ENCODE measurements at places on chromosomes 6 and 20.

DNA sequence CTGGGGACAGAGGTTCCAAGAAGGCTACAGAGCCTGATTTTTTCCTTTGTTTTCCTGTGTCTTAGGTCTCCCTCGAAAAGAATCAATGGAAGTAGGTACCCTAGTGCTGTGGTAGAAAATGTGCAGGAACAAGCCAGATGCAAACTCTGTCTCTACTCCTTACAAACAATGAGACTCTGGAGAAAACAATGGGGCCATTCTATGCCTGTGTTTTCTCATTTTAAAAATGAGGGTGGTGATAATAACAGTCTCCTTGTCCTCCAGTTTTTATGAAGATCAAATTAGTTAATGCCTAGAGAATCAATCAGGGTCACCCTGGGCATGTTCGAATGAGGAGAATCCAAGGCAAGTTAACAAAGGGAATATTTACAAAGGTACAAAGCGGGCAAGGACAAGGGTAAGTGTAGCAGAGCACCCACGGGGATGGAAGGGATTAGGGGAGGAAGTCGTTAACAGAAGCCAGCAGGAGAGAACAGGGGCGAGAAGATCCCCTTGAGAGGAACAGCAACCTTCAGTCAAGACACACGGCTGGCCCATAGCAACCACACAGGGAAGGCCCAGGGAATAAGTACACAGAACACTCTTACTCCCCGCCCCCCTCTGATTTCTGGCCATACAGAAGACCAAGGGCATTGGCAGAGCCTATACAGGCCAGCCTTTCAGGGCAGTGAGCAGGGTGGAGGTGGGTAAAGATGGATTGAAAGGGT is 342.8 kb downstream of the PTPRT start:
- no peak for DNase-seq

GRCh38 chr6:142518126-142518525 is 216.3 kb downstream of the ADGRG6 start:
- DNase-seq = no peak

DNA sequence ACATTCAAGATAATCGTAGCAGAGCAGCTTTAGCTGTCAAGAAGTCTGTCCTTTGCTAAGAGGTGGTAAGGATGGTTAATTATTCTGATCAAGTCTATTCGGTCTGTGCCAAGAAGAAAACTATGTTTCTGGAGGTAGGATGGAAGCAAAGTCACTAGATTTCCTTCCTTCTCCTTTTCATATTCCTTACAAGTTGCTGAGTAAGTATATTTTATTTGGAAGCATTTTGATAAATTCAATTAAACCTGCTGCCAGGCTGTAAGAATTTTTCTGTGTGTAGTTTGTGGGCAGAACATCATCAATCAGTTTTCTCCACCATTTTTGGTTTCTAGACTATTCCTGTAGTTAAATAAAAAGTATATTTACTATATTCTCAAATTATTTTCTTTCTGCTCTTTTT is 311.3 kb downstream of the PRKN start:
- no peak for DNase-seq

GRCh38 chr6:88881451-88881850 is 82.0 kb downstream of the RNGTT start:
- DNase-seq = no peak

GRCh38 chr20:50112512-50113419 is at the start of gene UBE2V1:
Gene UBE2V1 (minus strand): TSS chr20:50113150. CDS start chr20:50113128, 22 bp downstream.
- peak; percentile 99 for DNase-seq

DNA sequence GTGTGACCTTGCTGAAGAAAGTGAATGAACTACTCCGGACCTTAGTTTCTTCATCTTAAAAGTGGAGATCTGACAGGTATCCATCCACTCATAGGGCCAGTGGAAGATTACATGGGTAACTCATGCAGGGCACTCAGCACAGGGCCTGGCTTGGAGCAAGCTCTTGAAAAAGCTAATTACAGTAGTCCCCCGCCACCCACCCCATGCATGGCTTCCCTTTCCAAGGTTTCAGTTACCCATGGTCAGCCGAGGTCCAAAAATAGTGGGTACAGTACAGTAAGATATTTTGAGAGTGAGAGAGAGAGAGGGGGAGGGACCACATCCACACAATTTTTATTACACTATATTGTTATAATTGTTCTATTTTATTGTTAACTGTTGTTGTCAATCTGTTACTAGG is 7.1 kb upstream of the PMEPA1 start:
- DNase-seq = no peak

- DNase-seq = peak; percentile 6
Observed at GRCh38 chr6:128432394-128432793, 88.0 kb downstream of the PTPRK start.

- peak; percentile 71 for DNase-seq
Observed at GRCh38 chr20:50996901-50997865, 25.7 kb downstream of the KCNG1 start.

- DNase-seq = no peak
Observed at GRCh38 chr6:115706324-115706723, 354.4 kb downstream of the FRK start.

DNA sequence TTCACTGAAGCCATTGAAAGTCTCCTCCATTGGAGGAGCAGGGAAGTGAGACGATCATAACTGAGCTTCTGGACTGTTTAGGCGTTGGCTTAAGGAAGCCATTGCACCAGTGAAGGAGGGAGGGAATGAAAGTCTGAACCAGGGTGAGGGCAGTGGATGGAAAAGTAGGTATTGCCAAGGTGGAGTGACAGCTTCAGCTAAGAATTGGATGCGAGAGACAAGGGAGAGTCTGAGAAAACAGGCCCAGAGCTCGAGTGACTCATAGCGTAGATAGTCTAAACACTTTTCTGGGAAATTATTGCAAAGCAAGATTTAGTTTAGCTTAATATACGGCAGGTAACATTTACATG is 4.5 kb downstream of the DSP start:
- no peak for DNase-seq

GRCh38 chr6:113936093-113936934 is 34.6 kb downstream of the HDAC2 start:
- DNase-seq = peak; percentile 20

GRCh38 chr6:36979347-36979742 is 6.7 kb downstream of the MTCH1 start:
- DNase-seq = no peak

DNA sequence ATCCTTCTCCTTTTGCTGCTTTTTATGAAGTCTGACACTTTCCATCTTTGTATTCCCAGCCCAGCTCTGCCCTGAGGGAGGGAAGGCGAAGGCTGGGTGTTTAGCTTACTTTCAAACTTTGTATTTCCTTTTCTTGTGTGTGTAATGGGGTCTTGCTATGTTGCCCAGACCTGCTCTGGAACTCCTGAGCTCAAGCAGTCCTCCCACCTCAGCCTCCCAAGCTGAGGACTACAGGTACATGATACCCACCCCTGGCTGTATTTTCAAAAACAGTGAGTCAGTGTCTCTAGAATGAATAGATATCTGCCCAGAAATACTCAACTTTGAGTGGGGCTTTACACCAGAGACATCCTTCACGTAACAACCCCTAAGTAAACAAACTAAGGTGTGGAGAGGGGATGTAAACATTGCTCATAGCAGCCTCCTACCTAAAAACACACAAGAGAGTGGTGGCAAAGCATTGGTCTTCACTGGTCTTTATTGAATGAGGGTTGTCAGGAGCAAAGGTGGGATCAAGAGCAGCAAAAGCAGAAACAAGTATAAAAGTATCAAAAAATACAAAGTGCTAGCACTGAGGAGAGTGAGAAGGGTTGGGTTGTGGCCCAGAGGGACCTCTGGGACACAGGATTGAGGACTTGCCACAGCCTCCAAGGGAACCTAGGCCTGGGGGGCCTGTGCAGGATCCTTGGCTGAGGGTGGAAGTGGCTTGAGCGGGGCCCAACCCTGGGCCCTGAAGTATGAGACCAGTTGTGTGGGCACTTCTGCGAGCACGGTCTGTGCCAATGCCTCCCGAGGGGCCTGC is 10.2 kb downstream of the SPAG4 start:
- no peak for DNase-seq

GRCh38 chr20:2822073-2822472 is 5.9 kb downstream of the TMEM239 start:
- DNase-seq = peak; percentile 27

GRCh38 chr6:9523462-9523861 is 891.4 kb downstream of the TFAP2A start:
- DNase-seq = peak; percentile 66

DNA sequence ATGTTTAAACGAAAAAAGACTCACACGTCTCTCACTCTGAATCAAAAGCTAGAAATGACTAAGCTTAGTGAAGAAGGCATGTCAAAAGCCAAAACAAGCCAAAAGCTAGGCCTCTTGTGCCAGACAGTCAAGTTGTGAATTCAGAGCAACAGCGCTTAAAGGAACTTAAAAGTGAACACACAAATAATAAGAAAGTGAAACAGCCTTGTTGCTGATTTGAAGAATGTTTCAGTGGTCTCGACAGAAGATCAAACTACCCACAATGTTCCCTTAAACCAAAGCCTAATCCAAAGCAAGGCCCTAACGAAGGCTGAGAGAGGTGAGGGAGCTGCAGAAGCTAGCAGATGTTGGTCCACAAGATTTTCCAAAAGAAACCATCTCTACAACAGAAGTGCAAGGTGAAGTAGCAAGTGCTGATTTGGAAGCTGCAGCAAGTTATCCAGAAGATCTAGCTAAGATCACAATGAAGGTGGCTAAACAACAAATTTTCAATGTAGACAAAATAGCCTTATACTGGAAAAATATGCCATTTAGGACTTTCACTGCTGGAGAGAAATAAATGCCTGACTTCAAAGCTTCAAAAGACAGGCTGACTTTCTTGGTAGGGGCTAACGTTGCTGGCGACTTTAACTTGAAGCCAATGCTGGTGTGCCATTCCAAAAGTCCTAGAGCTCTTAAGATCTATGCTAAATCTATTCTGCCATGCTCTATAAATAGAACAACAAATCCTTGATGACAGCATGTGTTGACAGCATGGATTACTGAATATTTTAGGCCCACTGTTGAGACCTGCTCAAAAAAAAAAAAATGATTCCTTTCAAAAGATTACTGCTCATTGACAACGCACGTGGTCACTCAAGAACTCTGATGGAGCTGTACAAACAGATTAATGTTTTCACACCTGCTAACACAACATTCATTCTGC is 40.3 kb downstream of the SEC63 start:
- no peak for DNase-seq

GRCh38 chr20:17749978-17750721 is 50.4 kb downstream of the BANF2 start:
- DNase-seq = no peak

DNA sequence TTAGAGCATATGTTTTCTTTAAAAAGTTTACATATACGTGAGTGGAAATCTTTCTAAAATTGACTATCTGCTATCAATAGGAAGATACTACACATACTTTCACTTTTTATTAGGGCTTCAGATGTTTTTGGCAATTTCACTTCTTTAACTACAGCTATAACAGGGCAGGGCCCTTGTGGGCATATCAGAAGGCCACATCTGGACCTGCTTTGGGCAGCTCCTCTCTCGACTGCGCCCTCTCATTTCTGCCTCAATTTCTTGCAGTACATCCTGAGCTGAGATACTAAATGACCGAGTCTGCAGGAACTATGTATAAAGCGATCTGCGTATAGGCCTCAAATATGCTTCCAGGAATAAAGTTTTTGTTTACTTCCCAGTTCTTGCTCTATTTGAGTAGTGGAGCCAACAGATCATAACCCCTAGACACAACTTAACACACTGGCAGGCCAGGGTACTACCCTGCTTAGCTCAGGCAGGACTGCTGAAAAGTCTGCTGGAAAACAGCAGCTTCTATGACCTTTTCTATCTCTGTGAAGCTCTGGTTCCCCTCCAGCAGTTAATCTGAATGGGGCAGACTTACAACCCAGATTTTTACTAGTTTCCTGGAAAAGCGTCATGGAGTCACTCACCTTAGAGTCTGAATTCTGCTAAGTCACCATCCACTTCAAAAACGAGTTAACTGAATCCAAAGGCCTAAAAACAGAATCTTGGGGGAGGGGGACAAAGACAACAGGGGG is 12.7 kb downstream of the GCLC start:
- no peak for DNase-seq

DNA sequence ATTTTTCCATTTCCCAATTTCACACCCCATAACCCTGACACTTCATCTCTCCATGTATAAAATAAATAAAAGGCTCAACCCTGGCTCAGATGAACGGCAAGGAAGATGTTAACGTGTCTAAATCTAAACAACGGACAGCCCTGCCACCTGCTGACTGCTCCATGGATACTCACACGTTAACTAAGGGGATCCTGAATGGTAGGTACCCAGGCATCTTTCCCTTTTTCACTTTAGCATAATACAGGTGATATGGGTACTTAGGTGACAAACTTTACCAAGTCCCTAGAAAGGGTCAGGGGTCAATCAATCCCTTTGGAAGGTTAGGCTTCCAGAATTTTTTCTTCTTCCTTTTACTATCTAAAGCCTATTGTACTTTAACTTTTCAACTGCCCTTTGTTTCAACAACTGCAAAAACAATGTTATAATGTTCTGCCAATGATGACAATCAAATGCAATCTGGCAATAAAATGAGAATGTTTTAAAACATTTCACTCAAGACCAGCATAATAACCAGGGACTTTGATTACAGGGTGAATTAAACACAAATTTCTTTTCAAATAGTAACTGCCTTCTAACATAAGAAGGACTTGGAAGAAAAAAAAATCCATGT is 52.4 kb upstream of the IPCEF1 start:
- peak; percentile 31 for DNase-seq

DNA sequence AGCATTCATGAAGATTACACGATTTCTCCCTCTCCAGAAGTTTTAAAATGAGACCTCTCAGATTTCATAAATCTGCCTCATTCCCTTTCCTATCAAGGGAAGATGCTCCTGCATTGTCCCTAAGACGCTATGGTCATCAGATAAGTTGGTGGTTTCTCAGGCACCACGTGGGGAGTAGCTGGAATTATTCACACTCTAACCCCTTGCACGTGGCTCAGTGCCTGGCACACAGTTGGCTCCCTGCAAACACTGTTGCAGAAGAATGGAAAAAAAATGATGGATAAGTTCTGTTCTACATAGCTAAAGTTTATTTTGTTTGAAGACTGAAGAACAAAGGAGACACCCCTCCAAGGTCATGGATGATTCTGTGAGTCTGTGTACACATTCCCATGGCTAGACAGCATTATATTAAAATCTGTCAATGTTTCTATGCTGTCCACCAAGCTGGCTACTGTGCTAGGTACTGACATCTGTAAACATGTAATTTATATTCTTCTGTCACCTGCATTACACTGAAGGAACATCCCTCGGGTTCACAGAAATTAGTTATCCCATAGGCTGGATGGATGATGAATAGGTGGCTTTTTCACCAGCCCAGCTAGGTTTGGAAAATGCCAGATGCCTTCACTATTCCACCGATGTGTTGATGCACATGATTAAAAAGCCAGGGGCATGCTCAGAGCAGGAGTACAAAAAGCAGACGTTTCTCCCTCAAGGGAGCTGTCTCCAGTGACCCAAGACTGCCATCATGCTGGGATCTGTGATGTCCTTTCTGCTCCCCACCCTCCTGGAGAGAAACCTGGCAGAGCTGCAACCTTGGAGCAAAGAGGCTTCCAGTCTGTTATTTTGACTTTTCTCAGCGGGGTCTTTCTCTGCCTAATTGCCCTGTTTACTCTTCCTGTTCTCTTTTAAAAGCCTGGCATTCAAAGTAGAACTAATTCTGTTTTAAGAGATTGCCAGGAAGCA is 610.5 kb downstream of the UTRN start:
- no peak for DNase-seq

DNA sequence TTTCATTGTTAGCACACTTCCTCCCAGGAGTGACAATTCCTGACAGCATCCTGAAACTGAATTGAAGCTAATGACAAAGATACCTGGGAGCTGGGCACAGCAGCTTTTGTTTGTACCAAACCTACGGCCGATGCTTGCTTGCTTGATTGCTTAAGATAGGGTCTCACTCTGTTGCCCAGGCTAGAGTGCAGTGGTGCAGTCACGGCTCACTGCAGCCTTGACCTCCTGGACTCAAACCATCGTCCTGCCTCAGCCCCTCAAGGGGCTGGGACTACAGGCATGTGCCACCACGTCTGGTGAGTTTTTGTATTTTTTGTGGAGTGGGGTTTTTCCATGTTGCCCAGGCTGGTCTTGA is 84.7 kb upstream of the SCP2D1 start:
- DNase-seq = no peak

Measured in urothelium cell line (cell line).